ENCODE measurements at places on chromosomes 13 and 19. TPM values are rescaled to one million over a fixed set of nuclear protein-coding genes. Genes with fewer than 3 reads are reported as not detected.

DNA sequence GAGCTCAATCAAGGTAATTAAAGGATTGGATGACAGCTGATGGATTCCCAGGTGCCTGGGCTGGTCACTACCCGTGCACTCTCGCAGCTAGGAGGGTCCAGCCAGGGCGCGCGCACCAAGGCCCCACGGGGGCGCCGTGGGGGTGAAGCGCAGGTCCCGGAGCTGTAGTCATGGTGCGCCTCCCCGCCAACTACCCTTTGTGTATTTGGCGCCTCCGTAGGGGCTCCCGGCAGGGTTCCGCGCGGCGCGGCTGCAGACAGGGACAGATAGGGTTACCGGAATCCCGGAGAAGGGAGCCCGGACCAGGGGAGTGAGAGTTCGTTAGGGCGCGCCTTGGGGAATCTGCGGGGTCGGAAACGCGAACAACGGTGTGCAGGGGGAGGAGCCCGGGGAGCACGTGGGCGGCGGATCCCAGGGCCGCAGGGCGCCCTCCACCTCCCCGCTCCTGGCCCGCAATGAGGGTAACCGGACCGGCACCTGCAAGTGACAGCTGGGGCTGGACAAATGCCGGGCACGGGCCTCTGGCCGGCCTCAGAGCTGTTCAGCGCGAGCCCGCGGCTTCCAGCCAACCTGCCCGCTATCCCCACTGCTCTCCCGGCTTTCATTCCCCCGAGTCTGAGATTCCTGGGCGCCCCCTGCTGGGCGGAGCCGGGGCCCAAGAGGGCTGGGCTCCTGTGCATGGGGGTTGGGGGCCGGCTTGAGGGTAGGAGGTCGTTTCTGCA is 3.4 kb upstream of the PRAM1 start:
- H3K4me3 ChIP-seq = peak overlapping the region; percentile 58
- H3K36me3 ChIP-seq = peaks cover 11% of the 10 kb centered on the region

DNA sequence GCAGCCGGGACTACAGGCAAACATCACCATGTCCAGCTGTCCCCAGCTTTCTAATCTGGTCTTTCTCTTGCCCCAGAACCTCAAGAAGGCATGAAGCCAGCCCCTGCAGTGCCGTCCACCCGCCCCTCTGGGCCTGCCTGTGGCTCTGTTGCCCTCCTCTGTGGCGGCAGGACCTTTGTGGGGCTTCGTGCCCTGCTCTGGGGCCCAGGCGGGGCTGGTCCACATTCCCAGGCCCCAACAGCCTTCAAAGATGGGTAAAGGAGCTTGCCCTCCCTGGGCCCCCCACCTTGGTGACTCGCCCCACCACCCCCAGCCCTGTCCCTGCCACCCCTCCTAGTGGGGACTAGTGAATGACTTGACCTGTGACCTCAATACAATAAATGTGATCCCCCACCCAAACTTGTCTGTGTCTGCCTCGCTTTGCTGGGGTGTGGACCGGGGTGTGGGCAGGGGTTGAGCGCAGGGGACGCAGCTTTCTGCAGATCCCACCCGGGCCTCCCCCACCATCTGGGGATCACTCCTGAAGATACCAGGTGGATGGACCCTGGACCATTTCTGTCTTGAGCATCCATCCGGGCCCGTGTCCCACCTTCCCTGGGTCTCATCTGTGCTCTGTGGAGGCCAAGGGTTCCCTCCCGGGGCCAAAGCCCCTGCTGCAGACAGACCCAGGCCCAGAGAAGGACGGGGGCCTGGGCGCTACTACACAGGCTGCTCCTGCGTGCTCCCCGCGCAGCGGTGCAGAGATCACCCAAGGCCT is 15.3 kb downstream of the PRKCSH start:
- no peaks in the 10 kb centered on the region for H3K27me3 ChIP-seq
- no peak overlapping the region for H3K27ac ChIP-seq
- no peak overlapping the region for H3K4me3 ChIP-seq
- peaks cover 54% of the 10 kb centered on the region for H3K36me3 ChIP-seq

GRCh38 chr13:20221772-20222171 is 10.3 kb downstream of the GJB6 start:
- no peak overlapping the region for H3K4me3 ChIP-seq
- no peak overlapping the region for H3K27ac ChIP-seq
- peaks cover 30% of the 10 kb centered on the region for H3K27me3 ChIP-seq
- DNase-seq = no peak
- H3K4me1 ChIP-seq = no peaks in the 10 kb centered on the region

ZNRF4 gene
- not detected for total RNA-seq

GRCh38 chr19:29287061-29287460 is 74.1 kb upstream of the UQCRFS1 start:
- no peaks in the 10 kb centered on the region for H3K27me3 ChIP-seq
- no peak overlapping the region for H3K27ac ChIP-seq
- no peaks in the 10 kb centered on the region for H3K36me3 ChIP-seq
- H3K4me3 ChIP-seq = no peak overlapping the region

DNA sequence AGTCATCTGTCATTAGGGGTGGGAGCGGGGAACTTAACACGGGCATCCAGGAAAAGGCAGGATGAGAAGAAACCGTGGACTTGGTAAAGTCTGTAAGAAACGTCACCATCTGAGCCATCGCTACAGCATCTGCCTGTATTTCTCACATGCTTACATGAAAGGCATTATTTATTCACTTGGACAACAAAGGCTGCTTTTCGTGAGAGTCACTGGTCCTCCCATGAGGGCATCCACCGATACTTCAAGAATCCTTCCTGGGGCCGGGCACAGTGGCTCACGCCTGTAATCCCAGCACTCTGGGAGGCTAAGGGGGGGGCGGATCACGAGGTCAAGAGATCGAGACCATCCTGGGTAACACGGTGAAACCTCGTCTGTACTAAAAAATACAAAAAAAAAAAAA is 16.1 kb downstream of the ZNF446 start:
- H3K36me3 ChIP-seq = no peaks in the 10 kb centered on the region
- no peaks in the 10 kb centered on the region for H3K27me3 ChIP-seq
- DNase-seq = no peak
- H3K4me1 ChIP-seq = no peaks in the 10 kb centered on the region
- no peak overlapping the region for H3K4me3 ChIP-seq
- H3K27ac ChIP-seq = no peak overlapping the region

GRCh38 chr13:30305456-30305970 is 1.8 kb downstream of the KATNAL1 start:
- no peaks in the 10 kb centered on the region for H3K36me3 ChIP-seq
- H3K27ac ChIP-seq = no peak overlapping the region
- no peak overlapping the region for H3K4me3 ChIP-seq
- no peak for DNase-seq
- H3K27me3 ChIP-seq = no peaks in the 10 kb centered on the region
- H3K4me1 ChIP-seq = no peaks in the 10 kb centered on the region

TYK2 gene
- total RNA-seq = 45.2 TPM

GRCh38 chr19:48837051-48837524 is 797 bp upstream of the HSD17B14 start:
- no peaks in the 10 kb centered on the region for H3K27me3 ChIP-seq
- H3K27ac ChIP-seq = peak overlapping the region; percentile 60
- no peaks in the 10 kb centered on the region for H3K36me3 ChIP-seq
- H3K4me3 ChIP-seq = peak overlapping the region; percentile 44
